Stimulated activated CD8-positive, alpha-beta memory T cell treated with anti-CD3 and anti-CD28 coated beads, Interleukin-7, amount 100 ng/mL, for 1 hour (primary cell): ENCODE measurements at places on chromosomes 1 and 21.

GRCh38 chr1:17890056-17890814, 135.1 kb downstream of the ACTL8 start:
- DNase-seq = no peak

- DNase-seq = no peak
Measured at GRCh38 chr1:19087737-19088594, 122.1 kb downstream of the UBR4 start.

DNA sequence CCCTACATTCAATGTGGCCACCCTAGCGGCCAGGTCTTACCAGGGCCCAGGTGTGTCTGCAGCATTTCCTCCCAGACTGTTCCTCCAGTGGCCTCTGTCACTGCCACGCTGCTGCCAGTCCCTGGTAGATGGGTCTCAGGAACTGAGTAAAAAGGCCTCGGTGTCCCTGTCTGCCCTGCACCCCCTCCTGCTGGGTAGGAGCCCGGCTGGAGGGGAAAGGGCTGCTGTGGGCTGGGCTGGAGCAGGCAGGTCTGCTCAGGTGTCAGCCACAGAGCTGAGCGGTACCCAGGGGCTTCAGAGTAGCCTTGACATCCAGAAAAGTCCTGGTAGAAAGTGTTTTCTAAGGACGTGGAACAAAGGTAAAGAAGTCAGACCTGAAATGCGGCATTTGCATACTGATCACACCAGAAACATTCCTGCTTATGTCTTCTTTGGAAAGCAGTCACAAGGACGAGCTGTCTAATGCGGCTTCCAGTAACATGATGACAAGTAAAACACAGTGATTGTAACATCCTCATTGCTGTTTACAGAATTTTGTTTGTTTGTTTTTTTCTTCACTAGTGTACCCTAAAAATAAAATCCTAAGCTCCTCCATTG, 32.6 kb downstream of the SEC16B start:
- no peak for DNase-seq

GRCh38 chr1:5856246-5856815, 135.9 kb downstream of the NPHP4 start:
- no peak for DNase-seq

DNA sequence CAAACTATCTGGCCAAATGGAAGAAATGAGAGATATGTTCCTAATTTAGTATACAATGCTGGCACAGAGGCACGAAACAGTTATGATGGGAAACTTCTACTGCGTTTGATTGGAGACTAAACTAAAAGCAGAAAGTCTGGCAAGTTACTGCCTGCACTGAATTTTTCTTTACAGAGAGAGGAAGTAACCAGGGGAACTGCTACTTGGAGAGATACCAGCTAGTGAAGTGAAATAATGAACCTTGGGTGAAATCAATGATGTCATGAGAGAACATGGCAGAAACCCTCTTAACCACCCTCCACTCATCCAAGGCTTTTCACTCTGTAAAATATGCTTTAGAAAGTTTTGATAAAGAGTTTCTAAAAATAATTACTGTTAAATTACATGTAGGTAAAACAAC, 29.3 kb downstream of the NIBAN1 start:
- no peak for DNase-seq

GRCh38 chr1:67724928-67725560, 40.0 kb downstream of the GADD45A start:
- no peak for DNase-seq

DNA sequence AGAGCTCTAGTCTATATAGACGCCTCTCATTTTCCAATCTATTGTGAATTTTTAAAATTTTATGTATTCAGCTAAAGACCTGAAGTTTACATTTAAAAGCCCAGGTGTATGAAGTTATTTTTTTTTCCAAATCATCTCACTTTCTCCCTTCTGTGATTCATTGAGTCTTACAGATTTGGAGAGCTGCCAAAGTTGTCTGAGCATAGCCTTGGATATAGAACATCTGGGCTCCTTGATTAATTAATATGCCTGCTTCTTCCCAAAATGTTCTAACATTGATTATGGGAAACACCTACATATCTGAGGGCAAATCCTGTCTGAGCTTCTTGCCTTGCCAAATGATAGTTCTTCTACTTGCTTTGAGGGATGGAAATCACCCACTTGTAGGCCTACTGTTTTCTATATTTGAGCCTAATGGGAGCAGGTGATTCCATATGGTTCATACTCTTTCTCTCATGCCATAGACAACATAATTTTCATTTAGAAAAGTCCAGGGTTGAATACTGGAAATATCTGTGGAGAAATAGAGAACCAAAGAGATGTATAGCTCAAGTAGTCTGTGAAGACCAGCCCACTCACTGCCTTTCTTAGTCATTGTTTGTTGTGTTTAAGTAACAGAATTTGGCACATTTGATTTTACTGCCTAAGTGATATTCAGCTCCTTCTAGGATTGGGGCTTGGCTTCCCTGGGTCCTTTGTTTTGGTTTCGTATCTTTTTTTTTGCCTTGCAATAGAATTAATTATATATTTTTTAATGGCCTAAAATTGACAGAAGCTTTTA, 46.2 kb downstream of the MACF1 start:
- no peak for DNase-seq

DNA sequence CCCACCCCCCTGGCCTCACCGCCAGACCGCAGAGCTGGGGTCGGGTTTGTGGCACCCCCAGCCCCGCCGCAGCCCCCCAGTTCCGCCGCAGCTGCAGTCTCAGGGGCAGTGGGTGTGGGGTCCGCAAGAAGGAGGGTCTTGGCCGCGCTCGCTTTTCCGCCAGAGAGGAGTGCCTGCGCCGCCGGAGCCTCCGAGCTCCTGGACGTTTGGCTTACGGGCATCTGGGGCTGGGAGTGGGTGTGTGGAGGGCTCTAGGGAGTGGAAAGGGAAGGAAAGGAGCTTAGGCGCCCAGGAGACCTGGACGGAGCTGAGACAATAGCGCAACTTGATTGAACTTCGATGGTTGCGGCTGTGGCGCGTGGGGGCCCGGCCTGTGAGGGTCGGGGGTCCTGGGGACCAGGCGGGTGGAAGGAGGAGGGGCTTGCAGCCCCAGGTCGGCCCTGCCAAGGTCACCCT, 88.8 kb upstream of the IPO9 start:
- DNase-seq = no peak

DNA sequence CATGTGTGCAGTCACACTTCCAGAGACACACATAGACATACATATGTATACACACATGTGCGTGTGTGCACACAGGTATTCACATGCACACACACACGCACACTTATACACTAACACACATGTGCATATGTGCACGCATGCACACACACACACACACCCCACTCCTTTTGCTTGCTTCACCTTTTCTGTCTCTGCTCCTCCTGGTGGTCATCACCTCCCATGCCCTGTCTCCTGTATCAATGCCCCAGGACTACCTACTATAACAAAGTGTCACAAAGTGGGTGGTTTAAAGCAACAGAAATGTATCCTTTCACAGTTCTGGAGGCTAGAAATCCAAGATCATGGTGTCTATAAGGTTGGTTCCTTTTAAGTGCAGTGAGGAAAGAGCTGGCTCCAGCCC, 27.4 kb downstream of the ETS2 start:
- DNase-seq = no peak

GRCh38 chr1:239717918-239718184, 331.5 kb downstream of the CHRM3 start:
- DNase-seq = no peak

GRCh38 chr21:32581732-32582131, 3.6 kb downstream of the TCP10L start:
- DNase-seq = no peak

GRCh38 chr1:83931658-83932253, 67.2 kb downstream of the TTLL7 start:
- no peak for DNase-seq

DNA sequence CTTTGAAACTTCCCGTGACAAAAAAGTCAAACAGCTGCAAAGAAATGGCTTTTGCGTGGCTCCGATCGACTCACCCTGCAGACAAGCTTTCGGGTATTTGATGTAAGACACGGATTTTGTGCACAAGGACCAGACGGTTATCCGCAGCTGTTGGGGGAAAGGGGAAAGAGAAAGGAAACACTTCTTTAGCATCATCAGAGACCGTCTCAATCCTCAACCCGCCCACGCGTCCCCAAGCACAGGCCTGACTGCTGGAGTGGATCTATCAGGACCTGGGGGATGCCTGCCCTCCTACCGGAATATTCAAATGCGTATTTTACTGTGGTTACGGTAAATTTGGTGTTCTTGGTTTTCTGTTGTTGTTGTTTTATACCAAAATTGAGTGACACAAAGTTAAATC, 11.2 kb downstream of the WRAP73 start:
- no peak for DNase-seq

GRCh38 chr1:174296309-174296708, 137.0 kb downstream of the RABGAP1L start:
- no peak for DNase-seq

DNA sequence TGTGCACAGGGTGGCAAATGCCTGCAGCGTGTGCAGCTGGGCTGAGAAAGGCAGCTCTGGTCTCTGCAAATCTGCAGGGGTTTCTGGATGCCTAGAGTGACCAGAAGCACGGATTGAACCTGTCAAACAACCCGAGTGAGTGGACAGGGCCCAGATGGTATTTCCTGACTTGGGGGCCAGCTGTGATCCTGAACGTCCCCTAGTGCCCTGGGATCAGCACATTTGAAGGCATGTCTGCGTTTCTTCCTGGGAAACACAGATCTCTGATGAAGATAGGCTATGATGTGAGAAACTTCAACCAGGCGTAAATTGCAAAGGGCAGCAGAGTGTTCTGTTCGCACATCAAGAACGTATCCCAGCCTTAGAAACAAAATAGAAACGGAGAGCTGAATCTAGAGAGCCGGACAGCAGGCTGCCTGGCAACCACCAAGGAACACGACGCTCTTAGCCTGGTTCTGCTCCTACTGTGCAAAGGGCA, 163.1 kb downstream of the KCNJ6 start:
- DNase-seq = no peak

GRCh38 chr1:24908591-24909259, 21.4 kb downstream of the RUNX3 start:
- no peak for DNase-seq

- DNase-seq = no peak
Measured at GRCh38 chr1:15457585-15457984, 1.1 kb downstream of the CELA2A start.

DNA sequence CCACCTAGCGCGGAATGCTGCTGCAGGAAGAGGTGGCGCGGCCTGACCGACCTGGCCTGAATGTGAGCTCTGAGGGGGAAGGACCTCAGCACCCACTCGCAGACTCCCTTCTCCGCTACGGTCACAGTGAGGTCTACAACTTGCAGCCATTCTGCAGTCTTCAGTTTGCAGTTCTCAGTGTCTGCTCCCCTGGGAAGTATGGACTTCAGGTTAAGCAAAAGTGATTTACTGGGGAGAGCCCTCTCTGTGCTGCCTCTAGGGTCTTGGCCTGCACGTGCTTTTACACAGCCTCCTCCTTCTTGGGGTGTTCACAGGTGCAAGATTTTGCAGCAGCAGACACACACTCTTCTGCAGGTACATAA, 296.0 kb downstream of the OMA1 start:
- DNase-seq = no peak

DNA sequence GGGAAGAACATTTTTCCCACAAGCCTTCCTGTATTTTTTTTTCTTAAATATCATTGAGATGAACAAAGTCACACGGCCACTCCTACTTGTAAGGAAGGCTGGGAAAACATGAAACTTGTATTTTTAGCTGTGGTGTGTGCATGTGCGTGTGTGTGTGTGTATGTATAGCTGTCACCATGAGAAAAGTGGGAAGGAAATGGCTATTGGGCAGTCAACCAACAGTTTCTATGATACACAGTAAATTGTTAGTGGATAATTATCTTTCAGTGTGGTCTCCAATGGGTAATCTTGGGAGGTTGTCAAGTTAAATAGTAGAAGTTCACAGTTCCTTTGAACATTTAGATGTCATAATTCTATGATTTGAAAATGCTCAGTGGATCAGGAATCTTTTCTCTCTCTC, 132.7 kb upstream of the USP24 start:
- no peak for DNase-seq

GRCh38 chr1:21902026-21903012, 34.8 kb downstream of the HSPG2 start:
- DNase-seq = no peak

GRCh38 chr1:53971718-53972117, 25.6 kb downstream of the LRRC42 start:
- no peak for DNase-seq

DNA sequence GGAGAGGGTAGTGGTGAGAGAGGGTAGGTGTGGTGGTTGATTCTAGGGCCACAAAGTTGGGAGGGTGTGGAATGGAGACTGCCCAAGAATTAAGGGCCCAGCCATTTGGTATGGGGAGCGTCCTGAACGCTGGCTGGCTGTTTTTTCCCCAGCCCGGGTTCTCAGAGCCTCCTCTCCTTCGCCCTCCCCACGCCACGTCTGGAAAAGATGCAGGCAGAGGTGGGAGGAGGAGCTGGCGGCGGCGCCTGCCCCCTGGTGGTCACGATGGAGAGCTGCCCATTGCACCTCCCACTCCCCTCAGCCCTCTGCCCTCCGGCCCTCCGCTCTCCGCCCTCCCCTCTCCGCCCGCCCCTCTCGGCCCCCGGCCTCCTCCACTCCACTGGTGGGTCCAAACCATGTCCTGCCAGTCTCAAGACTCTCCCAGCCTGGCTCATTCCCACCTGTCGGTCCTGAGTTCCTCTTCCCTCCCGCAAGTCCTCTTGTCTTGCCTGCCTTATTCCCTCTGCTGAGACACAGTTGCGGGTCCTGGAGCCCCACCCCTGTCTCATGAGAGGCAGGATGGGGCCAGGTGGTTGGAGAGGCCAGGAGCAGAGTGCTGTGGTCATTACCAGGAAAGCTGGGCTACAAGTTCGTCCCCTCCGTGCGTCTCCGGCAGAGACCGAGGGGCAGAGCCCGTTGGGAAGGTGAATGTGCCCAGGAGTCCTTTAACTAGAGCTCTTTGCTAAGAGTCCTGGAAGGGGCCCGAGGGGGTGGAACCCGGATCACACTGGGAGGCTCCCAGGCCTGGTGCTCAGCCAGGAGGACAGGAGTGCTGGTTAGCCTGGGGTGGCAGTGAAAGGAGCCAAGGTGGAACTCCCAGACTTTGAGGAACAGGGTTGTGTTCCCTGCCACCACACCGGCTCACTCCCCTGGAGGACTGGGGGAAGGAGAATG, 22.6 kb downstream of the ETNK2 start:
- DNase-seq = no peak
